RPMI8226 (cell line): ENCODE measurements at places on chromosomes 3 and 15.

- peak; percentile 65 for DNase-seq
These were observed 50.3 kb upstream of the SEC13 start for GRCh38 chr3:10371167-10371566.

GRCh38 chr15:64993290-64993689, 3.6 kb upstream of the SPG21 start:
- no peak for DNase-seq

GRCh38 chr3:154227531-154227930, 96.8 kb downstream of the DHX36 start:
- no peak for DNase-seq

DNA sequence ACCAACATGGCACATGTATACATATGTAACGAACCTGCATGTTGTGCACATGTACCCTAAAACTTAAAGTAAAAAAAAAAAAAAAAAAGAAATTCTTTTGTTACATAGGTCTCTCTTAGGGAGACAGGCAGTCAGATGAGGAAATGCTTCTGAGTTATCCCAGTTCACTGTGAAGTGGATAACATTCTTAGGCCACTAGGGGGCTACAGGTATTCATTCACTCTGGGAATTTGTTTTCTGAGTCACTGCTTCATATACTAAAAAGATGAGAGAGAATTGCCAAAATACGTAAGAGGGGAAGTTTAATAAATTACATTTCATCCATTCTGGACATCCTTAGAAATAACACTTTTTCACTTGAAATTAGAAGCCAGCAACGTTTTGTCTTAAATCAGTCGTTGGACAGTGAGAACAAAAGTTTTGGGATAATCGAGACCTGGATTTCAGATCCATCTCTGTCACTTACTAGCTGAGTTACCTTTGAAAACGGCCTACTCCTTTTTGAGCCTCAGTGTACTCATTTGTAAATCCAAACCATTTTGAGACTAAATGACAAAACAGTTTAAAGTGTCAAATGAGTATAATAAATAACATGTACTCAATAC, 738.4 kb upstream of the ALCAM start:
- DNase-seq = peak; percentile 24

GRCh38 chr15:49741712-49742111, 120.9 kb downstream of the DTWD1 start:
- peak; percentile 27 for DNase-seq

- no peak for DNase-seq
These were observed 90.7 kb downstream of the FNDC3B start for GRCh38 chr3:172129850-172130716.

- DNase-seq = no peak
These were observed 46.7 kb downstream of the RTP1 start for GRCh38 chr3:187243933-187244524.

DNA sequence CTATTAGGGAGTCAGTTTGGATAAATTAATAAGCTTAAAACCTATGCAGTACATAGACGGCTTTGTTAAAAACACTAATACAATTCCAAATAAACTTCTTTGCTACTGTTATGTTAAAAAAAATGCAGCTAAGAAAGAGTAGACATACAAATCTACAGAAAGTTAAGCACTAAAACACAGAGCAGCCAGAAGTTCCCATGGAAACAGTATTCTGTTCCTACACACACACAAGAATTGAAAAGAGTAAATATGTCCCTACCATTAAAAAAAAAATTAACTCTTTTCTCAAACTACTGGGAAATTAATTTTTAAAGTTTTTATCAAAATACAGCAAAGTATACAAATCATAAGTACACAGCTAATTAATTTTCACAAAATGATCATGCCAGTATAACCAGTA, 71.6 kb downstream of the CLASP2 start:
- DNase-seq = no peak

DNA sequence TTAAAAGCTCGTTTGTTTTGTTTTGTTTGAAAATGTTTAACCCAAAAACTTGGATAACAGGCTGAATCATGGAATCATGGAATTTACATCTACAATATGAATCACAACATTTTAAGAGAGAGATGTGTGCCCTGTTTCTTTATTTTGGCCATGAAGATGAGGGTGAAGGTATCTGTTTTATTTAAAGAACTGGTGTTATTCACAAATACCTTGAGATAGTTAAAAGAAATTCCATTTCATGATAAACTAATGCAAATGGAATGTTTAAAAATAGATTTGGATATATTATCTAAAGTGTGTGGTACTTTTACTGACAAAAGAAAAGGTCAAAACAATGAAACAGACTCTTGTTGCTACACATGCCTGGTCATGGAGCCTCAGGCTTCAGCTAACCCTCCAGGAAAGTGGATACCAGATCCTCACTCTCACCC, 486.0 kb upstream of the CFAP20DC start:
- DNase-seq = no peak

GRCh38 chr15:92315595-92316211, 78.0 kb upstream of the ST8SIA2 start:
- no peak for DNase-seq

DNA sequence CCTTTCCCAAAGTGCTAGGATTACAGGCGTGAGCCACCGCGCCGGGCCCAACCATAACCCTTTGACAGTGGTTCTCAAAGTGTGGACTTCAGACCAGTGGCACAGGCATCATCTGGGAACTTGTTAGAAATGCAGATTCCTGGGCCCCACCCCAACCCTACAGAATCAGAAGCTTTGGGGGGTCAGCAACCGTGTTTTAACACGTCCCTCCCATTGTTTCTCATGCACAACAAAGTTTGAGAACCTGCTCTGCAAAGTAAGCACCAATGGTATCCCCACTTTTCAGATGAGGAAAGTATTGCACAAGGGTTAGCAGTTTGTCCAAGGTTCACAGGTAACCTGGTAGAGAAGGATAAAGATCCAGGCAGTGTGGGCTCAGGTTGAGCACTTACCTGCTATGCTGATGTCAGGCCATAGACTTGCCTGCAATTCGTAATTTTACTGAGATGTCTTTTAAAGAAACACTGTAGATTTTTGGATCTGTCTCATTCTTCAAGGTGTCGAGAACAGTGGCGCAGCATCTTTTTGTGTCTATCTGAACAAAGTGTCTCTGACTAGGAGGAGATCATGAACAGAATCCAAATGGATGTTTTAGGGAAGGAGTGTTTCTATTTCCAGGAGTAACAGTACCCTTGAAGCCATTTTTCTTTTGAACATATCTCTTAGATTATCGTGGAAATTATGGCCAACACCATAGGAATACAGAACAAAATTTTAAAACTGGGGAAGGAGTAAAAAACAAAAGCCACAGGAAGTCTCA, 2.5 kb downstream of the GXYLT2 start:
- DNase-seq = no peak

DNA sequence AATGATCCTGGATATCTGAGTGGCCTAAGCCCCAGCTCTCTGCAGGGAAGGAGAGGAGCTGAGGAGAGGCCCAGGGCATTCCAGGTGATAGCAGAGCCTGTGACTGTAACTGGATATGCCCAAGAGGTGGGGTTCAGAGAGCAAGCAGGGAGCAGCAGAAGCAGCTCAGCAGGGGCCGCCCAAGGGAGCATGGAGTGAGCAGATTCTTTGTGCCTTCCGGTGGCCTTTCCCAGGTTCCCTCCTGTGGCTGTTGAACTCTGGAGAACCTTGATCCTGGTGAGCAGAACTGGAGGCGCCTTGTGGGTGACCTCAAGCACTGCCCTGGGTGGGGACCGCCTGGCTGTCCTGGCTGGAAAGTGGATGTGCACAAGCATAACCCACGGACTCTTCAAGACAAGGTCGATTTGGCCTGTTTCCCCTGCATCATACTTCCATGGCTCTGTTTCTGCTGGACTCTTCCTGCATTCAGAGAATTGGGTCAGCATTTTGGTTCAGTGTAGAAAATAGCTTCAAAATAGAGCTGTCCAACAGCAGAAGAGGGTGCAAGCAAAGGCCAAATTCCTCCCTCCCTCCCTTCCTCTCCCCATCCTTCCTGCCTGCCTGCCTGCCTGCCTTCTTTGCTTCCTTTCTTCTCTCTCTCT, 76.1 kb downstream of the ARNT2 start:
- no peak for DNase-seq

GRCh38 chr3:149077628-149078027, 8.7 kb downstream of the HLTF start:
- DNase-seq = no peak

DNA sequence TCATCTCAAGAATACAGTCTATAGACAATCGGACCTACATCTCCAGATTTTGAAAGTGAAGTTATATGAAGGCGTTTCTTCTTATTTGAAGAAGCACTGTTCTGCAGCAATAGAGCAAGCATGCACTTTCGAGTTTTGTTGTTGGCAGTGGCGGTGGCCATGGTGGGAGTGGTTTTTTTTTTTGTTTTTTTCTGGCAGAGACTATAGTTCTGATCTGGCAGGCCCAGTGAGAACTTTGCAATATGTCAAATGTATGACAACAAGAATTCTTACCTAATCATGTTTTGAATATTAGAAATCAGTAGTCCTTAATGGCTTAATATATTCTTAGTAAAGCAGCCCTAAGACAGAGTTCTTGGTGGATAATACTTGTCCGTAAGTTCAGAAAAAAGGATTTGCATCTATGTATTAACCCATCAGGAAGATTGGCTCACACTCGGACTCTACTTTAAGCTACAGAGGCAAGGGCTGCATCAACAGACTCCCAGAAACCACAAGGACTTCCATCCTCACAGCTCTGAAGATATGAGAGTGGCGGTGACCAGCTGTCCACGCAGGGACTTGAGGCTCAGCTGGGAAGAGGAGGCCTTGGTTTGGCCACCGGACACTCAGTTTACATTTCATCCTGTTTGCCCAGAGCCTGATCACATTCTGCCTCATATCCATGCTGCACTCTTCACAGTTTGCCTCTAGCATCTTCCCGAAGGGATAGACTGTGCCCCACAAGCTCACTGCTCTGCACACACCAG, 124.1 kb upstream of the THBS1 start:
- no peak for DNase-seq

DNA sequence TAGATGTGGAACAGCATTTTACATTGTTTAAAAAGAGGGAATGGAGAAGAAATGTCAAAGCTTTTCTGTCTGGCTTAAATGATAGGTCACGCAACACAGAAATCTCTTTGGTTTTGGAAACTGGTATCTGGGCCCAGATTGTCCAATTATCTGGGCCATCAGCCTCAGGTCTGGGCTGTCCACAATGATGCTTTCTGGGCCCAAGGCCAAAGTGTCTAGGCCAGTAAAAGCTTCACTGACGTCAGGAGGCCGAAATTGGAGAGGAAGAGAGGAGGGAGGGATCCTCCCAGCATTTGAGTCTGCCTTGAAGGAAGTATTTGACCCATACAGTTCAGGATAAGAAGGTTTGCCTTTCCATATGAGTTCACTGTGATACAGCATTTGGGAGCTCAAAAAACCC, 60.7 kb upstream of the ALDH1A3 start:
- DNase-seq = no peak
